ENCODE measurements at places on chromosomes 2 and 18.

GRCh38 chr18:68504441-68505177, 210.3 kb downstream of the TMX3 start:
- no peak for DNase-seq

- DNase-seq = peak; percentile 25
Observed at GRCh38 chr2:119760237-119760955, 674 bp downstream of the PTPN4 start.

- no peak for DNase-seq
Observed at GRCh38 chr2:19675856-19676460, 225.8 kb downstream of the TTC32 start.

- no peak for DNase-seq
Observed at GRCh38 chr2:72153924-72154323, 6.3 kb upstream of the CYP26B1 start.

GRCh38 chr2:64017811-64018700, 1.2 kb downstream of the VPS54 start:
- peak; percentile 26 for DNase-seq

GRCh38 chr2:21234001-21234400, 110.2 kb downstream of the TDRD15 start:
- DNase-seq = no peak

- no peak for DNase-seq
Observed at GRCh38 chr2:27381577-27382181, 1.1 kb upstream of the ZNF513 start.

DNA sequence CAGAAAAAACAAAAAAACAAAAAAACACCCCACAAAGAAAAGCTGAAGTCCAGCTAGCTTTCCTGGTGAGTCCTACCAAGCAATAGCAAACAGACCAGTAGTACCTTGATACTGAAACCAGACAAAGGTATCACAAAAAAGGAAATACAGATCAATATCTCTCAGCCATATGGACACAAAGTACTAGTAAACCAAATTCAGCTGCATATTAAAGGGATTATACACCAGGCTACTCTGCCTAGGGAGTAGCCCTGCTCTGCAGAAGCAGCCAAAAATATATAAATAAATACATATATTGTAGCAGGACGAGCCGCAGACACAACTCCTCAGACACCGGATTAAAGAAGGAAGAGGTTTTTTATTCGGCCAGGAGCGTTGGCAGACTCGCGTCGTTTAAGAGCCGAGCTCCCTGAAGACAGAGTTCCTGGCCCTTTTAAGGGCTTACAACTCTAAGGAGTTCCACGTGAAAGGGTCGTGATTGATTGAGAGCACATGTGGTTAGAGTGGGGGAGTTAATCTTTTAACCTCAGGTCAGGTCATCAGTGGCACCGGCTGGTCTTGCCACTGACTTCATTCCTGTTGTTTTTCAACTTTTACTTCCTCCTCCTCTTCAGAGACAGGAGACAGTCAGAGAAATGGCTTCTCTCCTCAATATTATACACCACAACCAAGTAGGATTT, 38.4 kb upstream of the DTNB start:
- no peak for DNase-seq

DNA sequence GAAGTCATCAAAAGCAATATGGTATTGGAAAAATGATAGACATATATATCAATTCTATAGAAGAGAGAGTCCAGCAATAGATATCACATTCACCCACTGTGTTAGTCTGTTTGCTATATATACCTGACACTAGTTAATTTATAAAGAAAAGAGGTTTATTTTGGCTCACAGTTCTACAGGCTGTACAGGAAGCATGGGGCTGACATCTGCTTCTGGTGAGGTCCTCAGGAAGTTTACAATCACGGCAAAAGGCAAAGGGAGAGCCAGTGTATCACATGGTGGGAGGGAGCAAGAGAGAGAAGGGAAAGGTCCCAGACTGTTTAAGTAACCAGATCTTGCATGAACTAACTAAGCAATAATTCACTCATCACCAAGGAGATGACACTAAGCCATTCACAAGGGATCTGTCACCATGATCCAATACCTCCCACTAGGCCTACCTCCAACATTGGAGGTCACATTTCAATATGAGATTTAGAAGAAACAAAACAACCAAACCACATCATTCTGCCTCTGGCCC, 470.6 kb downstream of the METTL4 start:
- no peak for DNase-seq

DNA sequence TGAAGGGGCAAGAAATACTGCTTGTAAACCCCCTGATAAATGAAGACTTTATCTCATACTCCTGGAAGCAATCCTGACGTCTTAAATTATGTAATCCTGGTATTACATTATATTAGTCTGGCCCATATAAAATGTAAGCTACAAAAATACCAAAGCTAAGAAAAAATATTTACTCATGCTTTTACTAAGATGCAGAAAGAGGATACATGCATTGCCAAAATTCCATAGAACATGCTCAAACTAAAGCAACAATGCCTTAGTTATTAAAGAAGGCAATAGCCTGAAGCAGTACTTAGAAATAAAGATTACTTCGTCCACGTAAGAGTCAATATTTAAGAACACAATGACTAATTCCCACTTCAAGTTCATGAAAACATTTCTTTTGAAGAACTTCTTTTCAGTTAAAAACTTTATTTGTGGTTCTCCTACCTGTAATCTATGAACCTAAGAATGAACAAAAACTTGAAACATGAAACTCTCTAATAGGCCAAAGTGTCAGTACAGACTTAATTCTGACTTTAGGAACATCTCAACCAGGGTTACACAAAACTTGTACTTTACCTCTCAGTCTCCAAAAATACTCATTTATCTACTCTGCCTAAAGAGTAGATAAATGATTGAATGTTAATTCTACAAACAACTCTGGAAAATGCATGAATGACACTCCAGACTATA, 117.3 kb downstream of the THADA start:
- DNase-seq = no peak

DNA sequence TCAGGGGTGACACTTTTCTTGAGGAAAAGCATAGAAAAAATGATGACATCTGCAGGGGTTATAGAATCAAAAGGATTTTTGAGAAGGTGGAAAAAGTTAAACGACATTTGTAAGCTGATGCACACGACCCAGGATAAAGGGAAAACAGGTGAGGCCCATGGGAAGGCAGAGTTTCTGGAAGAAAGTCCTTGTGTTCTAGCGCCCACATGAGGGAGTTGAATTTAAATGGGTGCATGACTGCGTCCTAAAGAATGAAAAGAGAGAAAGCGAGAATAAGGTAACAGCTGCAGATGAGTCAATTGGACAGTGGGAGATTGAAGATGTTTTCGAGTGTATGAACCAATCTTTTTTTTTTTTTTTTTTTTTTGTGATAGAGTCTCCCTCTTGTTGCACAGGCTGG, 158.1 kb downstream of the GALR1 start:
- DNase-seq = no peak

DNA sequence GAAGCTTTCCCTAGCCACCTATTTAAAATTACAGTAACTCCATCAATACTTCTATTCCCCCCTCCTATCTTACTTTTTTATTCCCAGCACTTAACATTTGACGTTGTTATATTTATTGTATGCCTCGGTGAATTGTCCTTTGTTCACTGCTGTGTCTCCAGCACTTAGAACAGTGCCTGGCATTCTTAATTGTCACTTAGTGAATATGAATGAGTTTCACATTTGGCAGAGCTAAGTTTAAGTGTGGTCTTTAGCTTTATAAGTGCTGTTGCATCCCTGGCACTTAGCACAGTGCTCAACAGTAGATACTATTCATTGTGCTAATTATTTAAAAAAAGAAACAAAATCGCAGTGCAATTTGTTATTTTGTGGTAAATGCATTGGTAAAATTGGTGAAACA, 1.7 kb downstream of the RMP24 start:
- no peak for DNase-seq

Data from LoVo (cell line).